Activated CD8-positive, alpha-beta T cell treated with anti-CD3 and anti-CD28 coated beads for 36 hours (primary cell): ENCODE measurements at places on chromosomes 11 and 22.
A peak's percentile ranks its signal among the peaks of the same experiment; 100 is the strongest.

GRCh38 chr11:44029977-44030911 is 17.5 kb upstream of the ACCSL start:
- DNase-seq, result no peak

- DNase-seq, result no peak
Observed at GRCh38 chr22:41062146-41062545, 30.2 kb upstream of the EP300 start.

DNA sequence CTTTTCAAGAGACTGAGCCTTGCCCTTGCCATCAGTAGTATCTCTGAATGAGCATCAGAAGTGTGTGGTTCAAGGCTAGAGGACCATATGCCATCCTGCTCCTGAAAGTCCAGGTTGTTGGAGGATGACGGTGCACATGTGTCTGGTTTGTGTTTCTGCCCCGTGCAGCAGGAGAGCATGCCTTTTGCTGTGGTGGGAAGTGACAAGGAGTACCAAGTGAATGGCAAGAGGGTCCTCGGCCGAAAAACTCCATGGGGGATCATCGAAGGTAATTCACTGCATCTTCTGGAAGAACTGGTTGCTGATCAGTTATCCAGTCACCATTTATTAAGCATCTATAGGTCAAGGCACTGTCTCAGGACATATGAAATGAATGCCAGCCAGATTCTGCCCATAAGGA is 6.1 kb upstream of the WBP2NL start:
- no peak for DNase-seq

DNA sequence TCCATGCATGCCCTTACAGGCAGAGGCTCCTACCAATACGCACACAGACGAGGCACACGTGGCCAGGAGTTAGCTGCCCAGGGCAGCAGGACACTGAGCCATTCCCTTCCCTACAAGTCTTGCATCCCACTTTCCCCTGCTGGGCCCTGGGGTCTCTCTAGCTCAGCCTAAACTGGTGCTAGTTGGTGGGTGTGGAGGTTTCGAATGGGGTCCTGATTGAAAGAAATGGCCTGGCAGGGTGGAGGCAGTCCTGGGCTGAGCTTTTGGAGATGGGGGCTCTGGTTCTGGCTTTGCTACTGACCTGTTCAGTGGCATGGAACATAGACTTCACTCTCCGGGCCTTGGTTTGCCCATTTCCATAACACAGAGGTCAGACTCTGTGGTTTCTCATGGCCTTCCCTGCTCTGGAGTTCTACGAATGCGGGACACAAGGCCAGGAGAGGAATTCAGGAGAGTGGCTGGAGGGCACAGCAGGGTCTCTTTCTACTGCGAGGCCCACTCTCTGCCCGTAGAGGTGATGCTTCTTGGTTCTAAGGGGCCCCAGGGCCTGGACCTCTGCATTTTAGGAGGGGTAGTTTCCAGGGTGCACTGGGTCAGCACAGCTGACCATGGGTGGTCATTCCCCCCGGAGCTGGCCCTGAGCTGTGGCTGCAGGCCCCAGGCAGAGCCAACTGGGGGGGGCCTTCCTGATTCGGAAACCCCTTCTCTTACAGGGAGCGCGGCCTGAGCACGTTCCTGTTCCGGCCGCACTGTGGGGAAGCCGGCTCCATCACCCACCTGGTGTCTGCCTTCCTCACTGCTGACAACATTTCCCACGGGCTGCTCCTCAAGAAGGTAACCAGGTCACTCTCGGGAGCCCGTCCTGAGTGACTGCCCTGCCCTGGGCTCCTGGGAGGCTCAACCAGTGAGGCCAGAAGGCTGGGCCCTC is 40.0 kb downstream of the RNF141 start:
- DNase-seq, result no peak

DNA sequence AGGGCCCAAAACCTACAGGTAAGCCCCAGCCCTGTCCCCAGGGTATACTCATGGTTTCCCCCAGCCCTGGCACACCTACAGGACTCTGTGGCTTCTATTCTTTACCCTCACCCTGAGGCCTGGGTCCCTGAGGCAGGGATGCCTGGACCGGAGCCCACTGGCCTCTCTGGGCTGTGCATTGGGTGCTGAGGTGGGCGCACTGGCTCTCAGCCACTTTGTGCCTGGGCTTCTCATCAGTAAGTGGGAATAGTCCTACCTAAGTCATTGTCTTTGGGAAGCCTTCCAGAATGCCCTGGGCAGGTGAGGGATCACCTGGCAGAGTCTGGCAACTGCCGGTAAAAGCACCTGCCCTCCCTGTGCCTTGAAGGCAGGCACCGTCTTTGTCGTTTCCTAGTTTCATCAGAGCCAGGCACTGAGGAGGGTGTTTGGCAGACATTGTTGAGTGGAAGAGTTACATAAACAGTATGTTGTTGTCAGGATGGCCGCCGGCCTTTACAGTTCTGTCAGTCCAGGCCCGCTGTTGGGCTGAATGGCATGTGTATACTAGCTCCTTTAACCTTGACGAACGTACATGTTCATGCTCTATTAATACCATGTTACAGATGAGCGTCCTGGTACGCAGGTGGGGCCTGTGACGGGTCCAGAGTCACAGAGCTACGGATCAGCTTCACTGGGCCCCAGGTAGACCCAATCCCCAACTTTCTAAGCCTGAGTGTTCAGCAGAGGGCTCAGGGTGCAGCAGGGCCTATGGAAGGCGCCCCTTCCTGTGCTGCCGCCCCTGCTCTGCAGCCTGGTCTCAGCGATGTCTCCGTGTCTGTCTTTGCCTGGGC is 23.0 kb downstream of the SHANK3 start:
- DNase-seq, result no peak

- DNase-seq, result no peak
Observed at GRCh38 chr11:18063125-18063524, 17.1 kb upstream of the TPH1 start.

- DNase-seq, result peak; percentile 52
Observed at GRCh38 chr11:67998150-67999045, 5.5 kb downstream of the UNC93B1 start.

DNA sequence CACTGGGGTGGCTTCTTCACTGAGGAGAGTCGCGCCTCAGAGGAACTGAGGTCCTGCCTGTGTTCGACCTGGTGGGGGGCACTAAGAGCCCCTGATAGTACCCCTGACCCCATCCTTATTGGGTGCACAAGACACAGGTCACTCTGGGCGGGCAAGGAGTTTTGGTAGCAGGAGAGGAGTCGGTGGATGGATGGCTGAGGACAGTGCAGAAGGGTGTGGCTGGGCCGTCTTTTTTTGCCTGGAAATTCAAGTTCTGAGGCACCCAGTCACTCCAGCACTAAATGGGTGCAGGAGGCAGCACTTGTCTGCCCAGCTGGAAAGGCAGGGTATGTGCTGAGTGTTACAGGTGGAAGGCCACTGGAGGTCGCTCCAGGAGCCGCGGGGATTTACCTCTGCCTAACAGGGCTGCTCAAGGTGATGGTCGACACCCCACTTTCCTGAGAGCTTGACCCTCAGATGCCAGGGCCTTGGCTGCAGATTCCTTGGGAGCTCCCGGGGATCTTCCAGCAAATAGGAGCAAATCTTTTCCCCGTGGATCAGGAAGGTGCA is 960 bp downstream of the TSSC4 start:
- DNase-seq, result no peak

- DNase-seq, result no peak
Observed at GRCh38 chr11:83156996-83157593, at the start of gene PCF11. TSS of gene PCF11 (plus strand) at chr11:83157131. CDS start at chr11:83157440, 309 bp downstream.

GRCh38 chr11:124814739-124815138 is 14.5 kb upstream of the MSANTD2 start:
- DNase-seq, result no peak

DNA sequence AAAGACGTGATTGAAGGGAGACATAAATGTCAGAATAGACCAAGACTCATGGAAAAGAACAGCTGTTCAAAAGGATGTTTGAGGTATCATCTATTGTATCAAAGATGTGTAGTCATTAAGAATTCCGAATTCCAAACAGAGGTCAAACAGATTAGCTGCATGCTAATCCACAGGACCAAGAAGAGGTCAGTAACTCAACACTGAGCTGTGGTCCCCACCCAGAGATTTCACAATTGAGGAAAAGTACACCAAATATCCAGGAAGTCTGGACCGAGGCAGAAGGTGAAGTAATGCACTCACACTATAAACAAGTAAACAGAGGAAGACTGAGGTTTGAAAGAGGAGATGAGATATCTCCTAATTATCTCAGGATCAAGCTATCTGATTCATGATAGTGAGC is 29.6 kb upstream of the OR5P2 start:
- DNase-seq, result no peak

DNA sequence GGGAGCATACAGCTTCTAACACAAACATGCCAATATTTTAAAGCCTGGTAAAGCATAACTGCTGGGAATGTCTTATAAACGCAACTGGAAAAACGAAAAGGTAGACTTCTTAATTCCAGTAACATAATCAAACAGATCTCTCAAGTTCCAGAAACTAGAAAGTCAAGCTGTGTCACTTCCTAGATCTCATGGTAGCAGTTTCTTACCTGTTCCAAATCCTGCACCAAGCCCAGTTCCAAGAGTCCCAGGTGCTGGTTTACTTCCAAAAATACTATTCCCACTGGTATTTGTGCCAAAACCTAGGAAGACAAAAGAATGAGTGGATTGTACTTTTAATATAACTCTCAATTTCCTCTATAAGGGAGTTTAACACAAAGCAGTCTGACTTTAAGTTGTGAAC is 44.2 kb downstream of the NUP98 start:
- DNase-seq, result no peak

- no peak for DNase-seq
Observed at GRCh38 chr11:3206156-3206921, 12.3 kb downstream of the MRGPRG start.

DNA sequence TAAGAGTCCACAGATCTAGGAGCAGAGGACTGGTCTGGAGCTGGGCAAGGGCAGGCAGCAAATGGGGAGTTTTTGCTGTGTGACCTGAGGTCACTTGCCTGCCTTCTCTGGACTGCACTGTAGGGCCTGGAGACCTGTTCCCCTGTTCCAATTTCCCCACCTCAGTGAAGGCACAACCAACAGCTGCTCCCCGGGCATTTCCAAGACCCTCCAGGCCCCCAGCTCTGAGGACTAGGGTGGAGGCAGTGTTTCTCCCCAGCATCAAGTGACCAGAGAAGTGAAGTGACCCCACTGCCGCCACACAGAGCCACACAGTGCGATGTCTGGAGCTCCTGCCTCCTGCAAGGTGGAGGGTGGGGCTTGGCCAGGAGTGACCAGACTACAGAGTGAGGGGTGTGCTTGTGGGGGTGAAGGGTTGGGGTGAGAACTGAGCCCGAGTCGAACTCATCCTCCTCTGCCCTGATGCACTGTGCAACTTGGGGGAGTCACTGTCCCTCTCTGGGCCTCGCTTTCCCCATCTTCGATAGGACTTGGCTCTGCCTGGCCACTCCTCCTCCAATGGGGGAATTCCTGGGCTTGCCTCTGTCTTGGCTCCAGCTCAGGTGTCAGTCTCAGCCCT is 21.6 kb downstream of the P2RY2 start:
- no peak for DNase-seq

DNA sequence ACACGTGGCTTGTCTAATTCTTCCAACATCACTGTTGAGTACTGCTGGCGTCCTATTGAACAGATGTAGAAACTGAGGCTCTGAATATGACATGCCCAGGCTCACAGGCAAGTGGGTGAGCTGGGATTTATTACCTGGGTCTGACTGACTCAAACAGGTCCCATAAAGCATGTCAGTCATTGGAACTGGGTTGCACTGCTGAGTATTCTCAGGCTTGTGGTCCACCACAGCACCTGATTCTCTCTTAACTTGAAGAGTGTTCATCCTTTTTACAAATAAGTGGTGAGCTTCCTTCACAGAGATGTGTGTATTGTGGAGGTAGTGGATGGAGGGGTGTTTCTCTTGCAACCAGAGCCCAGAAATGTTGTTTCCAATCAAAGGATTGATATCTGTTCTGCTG is 44.5 kb downstream of the SC5D start:
- DNase-seq, result peak; percentile 52

GRCh38 chr11:35174666-35175065 is 35.7 kb downstream of the CD44 start:
- no peak for DNase-seq

- DNase-seq, result no peak
Observed at GRCh38 chr11:106231591-106231990, 154.1 kb downstream of the AASDHPPT start.

DNA sequence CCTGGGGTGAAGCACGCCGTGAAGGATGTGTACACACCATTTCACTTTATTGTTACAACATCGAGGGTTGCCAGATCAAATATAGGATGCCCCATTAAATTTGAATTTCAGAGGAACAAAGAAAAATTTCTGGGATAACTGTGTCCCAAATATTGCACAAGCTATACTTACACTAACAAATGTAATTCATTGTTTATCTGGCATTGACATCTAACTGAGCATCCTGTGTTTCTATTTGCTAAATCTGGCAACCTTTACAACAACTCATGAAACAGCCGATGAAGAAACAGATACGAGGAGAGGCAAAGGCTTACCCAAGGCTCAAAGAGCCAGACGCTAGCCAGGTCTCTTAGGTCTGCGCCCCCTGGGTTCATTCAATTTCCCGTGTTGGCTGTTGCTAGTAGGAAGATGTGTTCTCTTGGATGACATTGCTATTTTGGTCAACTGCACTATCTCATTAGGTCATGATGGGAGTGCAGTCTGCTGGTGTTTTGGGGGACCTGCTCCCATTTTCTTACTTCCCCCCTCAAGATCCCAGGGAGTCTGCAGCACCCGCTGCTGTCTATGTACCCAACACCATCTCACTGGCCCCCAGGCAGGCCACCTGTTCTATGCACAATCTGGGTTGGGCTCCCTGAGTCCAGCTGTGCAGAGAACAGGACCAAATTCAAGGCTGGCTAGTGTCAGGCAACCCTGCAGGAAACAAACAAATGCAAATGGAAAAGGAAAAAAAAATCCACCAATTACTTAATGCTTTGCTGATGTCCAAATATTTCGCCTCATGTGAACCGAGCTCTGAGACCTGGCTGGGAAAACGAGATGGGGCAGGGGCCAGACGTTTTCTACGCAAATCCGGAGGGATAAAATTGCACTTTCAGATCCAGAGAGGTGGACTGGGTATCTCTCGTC is 560.9 kb downstream of the MIAT start:
- DNase-seq, result no peak

GRCh38 chr22:43308060-43308830 is 34.9 kb downstream of the SCUBE1 start:
- no peak for DNase-seq

DNA sequence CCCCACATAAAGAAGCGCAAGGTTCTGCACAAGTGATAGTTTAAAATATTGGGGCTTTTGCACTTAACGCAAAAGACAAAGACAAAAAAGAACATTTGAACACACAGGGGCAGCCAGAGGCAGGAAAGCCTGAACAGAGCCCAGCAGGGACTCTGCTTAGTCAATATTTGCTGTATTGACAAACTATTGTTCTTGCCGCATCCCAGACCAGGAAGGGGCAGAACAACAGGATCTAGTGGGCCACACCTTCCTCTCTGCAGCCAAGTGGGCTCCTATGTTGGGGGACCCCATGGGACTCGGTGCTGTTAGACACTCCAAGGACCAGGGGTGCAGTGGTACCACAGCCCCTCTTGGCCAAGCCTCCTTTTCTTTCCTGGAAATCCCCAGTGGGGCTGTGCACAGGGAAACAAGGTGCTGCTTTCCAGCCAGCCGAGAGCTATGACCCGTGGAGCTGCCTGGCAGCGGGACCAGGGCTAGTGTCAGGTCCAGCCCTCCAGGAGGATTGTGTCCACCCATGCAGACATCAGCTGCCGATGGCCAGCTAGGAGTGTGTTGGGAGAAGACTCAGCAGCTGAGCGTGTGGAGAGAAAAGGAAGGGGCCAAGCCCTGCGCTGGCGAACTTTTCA is 43.3 kb upstream of the ANO1 start:
- no peak for DNase-seq

- DNase-seq, result no peak
Observed at GRCh38 chr11:62352355-62353336, 15.4 kb downstream of the ASRGL1 start.

- peak; percentile 36 for DNase-seq
Observed at GRCh38 chr11:20342347-20343141, 21.0 kb upstream of the HTATIP2 start.
